ENCODE measurements at places on chromosomes 2 and 18. TPM values are rescaled to one million over a fixed set of nuclear protein-coding genes. Genes with fewer than 3 reads are reported as not detected.

The RFTN2 gene
- total RNA-seq = 6.5 TPM

The AKAIN1 gene
- not detected for total RNA-seq

The MAPK4 gene
- not detected for total RNA-seq

The NYAP2 gene
- not detected for total RNA-seq
